Neural progenitor cell (in vitro differentiated cells): ENCODE measurements at places on chromosomes 6 and 20.

DNA sequence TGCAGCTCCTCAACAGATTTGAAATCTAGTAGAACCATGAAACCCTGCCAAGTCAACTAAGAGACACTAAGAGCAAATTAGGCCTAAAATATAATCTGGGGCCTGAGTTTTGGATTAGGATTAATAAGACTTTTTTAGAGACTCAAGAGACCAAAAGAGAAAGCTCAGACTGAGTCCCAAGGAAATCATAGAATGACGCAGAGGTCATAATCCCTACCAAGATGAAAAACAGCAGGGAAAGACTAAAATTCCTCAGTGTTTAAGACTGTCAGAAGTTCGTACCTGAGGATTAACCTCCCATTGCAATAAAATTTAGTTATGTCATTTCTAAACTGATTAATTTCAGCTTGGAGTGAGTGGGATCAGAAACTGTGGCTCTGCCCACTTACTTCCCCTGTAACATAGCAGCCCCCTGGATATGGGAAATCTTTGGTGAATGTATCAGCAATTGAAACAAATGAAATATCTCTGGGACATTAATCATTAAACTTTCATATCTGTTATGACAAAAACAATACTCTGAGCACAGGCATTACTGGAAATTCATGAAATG, 200.3 kb downstream of the EDN1 start:
- DNase-seq: no peak

GRCh38 chr6:49325891-49326290, 137.2 kb downstream of the MMUT start:
- no peak for DNase-seq

GRCh38 chr6:33683576-33684427, 27.7 kb downstream of the UQCC2 start:
- DNase-seq: no peak

DNA sequence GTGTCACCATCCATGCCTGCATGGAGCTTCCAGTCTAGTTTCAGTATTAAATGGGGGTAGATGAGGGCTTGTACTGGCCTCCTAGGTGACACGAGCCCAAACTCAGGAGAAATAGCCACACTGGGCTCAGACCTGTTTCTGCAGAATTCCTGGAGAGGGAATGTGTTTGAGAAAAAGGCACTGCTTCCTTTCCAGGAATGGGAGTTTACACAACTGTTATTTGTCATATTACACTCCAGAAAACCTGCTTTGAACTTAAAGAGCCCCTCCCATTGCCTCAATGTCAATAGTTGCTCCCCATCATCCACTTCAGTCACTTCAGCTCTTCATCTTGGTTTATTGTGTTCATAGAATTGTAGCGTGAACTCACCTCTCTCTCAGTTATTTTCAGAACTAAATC, 151.5 kb downstream of the CFAP61 start:
- DNase-seq: no peak

- peak; percentile 48 for DNase-seq
These were observed 26.4 kb upstream of the BHLHE23 start for GRCh38 chr20:63032861-63033793.

DNA sequence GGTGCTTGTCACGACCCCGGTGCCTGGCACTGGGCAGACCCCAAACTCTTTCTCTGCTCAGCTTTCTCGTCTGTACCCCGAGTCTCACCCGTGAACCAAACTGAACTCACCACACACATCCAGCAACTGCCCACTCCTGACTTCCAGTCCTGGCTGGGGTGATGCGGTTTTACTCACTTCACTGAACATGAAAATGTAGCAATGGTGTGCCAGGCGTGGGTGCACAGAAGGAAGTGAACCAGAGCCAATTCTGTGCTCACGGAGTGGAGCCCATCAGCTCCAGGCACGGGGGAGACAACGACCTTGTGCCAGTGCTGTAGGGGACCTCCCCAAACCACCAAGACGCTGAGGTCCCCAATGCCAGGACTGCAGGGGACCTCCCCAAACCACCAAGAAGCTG, 78.7 kb upstream of the AFDN start:
- DNase-seq: no peak
